Stimulated activated CD4-positive, alpha-beta T cell treated with anti-CD3 and anti-CD28 coated beads, Interleukin-1b, Interleukin-23, amount 100 ng/mL, for 1 hour (primary cell): ENCODE measurements at places on chromosomes 6 and 20.

DNA sequence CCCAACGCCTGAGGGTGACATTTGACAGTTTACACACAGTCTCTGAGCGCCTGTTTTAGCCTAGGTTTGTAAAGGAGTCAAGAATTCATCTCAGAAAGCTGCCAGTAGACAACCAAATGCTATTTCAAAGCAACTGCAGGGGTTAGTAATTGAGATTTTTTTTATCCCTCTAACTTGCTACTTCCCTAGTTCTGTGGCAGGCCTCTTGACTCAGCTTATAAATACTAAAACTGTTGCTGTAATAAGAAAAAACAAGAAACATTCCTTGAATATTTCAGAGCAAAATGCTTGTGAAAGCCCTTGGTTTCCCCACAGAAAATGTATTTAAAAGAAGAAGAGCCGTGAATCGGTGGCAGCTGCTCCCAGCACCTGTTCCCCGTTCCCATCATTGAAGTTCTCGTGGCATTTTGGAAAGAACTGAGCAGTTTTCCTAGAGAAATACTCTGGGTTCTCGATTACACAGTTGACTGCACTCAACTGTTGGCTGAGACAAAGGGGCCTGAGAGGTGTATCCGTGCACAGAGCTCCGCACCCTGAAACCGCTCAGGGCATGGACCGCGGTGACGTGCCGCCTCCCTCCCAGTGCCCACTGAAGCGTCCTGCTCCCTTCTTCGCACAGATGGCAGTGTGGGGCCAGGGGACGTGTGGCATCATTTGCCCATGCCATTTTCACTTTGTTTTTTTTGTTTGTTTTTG, 20.9 kb downstream of the DLL1 start:
- DNase-seq, result no peak

DNA sequence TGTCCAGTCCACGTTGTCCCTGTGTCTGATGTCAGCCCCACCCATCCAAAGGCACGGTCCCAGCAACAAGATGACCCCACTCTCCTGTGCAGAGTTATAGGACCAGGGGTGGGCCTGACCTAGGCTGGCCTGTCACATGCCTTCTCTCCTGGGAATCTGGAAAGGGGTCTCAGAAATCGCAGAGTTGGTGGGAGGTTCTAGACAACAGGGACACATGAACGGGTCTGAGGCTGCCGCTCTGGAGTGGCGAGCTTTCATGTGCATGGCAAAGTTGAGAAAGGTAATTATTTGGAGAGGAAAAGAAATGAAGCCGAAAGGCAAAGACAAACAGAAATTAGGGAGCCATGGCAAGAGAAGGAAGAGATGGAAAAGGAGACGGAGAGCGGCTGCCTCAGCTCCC, 29.5 kb downstream of the BFSP1 start:
- DNase-seq, result no peak

- DNase-seq, result no peak
Observed at GRCh38 chr6:24910331-24910960, 25.3 kb downstream of the RIPOR2 start.

DNA sequence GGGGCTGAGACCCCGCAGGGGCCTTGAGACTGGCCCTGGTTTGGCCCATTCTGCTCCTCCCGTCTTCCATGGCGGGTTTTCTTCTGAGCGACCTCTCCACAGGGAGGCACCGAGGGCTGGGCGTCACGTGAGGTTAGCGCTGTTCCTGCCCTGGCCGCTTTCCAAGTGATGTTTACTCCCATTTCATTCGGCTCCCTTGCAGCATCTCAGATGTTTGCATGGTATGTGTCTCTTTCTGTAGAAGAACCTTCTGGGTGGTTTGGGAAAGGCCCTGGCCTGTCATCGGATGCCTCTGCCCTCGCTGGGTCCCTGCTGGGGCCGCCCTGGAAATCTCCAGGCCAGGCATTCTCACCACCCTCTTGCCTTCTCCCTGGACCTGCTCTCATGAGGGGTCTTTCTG, 17.3 kb downstream of the RAMACL start:
- DNase-seq, result no peak

GRCh38 chr6:154314084-154314483, 42.5 kb downstream of the IPCEF1 start:
- DNase-seq, result no peak

DNA sequence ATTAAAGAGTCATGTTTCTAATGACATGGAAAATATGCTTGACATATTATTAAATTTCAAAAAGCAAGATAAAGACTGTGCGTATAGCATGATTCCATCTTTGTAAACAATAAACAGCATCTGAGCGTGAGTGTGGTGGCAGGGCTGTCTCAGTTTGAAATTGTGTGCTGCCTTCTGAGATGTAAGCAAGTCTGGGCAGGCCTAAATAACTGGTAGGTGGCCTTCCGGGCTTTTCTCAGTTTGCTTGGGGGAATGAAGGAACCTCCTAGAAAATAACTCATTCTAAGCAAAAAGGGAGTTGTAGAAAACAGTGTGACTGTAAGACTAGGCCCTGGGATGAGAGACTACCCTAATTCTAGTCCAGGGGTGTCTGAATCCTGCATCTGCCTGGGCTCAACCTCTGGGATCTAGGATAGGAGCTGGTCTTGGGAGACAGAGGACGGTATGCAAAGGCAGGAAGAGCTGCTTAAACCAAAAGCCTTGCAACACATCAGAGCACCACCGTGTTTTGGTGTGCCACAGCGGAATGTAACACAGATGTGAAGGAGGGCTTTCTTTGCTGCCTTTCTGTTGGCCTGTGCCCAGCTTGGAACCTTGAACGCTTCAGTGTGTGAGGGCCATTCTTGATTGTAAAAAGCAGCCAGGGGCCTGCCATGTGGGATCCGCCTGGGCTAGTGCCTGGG, 63.5 kb upstream of the L3MBTL3 start:
- DNase-seq, result no peak

DNA sequence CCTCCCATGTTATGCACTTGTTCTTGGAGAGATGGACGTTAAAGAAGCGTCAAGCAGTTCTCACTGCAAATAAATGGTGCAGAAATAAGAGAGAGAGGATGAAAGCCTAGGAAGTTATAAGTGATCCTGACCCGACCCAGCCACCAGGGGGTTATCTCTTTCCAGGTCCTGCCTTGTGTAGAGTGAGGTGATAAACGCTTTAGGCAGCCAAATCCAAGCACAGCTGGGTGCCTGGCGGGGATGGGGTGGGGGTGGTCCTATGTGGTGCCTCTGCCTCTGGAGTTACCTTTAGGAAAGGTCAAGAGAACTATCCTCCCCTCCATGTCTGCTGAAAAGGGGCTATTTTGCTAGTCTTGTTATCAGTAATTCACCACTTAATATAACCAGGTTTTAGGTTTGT, 9.2 kb upstream of the TFAP2A start:
- no peak for DNase-seq

DNA sequence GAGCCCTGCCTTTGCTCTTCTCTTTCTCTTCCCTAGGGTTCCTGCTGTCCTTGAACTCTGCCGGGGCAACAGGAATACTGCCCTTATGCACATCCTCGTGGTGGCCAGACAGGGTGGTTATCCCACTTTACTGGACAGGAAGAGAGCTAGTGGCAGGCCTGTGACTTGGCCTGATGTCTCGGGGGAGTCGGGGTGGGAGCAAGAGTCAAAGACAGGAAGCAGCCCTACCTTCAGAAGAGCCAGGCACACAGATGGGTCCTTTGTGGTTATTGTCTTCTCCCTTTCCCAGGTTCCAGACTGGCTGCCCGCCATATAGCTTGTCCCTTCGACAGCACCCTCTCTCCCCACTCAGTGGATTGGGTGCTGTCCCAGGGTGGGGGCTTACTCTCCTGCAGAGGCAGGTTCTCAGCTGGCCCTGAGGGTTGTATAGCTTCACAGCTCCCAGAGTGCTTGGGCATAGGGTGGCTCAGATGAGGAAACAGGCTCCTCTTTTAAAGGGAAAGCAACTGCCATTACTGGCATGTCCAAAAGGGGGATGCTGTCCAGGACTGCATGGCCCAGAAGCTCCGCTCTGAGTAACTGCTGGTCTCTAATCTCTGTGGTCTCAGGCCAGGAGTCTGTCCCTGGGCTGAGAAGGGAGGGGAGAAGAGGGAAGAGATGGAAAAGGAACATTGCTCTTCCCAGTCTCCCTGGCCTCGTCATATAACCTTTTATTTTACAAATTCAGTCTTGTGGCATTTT, 17.3 kb downstream of the PLCG1 start:
- no peak for DNase-seq

DNA sequence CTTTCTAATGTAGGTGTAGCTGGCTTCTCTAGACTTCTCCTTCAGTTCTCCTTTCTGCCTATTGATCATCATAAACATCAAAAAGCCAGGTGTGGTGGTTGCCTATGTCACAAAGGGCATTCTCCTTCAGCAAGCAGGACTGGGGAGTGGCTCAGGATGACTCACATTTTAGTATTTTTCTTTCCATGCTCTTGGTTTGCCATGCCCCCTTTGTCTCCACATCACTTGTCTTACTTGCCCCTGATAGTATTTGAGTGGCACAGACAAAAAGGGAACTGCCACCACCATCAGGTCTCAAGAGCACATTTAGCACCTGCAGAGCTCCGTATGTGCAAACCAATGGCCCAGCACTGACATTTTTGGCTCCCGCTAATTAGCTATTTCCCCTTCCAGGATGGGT, 698.8 kb downstream of the DHX35 start:
- DNase-seq, result no peak

DNA sequence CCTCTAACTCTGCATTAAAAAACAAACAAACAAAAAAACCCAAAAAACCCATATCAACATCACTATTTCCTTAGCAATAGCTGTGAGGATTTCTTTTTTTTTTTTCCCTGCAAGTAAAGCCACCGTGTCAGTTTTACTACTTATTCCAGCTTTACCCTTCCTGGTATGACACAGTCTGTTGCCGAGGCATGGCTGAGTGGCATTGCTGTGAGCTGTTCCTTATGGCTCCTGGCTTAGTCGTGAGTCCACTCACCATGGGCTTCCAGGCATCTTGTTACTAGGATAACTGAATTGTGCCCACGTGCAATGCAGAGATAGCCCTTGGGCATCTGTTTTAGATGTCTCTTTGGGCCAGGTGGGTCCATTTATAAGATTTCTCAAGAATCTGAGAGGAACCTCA, 84.8 kb downstream of the LRRC1 start:
- no peak for DNase-seq

GRCh38 chr6:53568776-53569616, 24.1 kb upstream of the GCLC start:
- DNase-seq, result no peak

- DNase-seq, result no peak
Observed at GRCh38 chr6:136889271-136890193, 32.6 kb upstream of the SLC35D3 start.

GRCh38 chr6:38034274-38034914, 214.9 kb downstream of the ZFAND3 start:
- no peak for DNase-seq

DNA sequence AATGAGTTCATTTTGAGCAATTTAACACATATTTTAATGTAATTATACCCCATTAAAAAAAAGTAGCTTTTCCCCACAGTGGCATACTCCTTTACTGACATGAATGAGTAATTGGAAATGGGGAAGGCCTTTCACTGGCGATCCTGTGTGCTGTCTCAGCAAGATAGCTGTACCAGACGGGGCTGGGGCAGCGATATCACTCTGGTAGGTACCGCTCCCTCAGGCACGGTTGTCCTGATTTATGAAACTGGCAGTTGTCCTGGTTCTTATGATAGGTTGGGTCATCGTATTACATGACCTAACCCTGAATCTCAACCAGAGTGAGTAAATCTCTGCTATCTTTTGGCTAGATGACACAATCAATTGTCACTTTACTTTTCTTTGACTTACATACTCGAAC, 355.0 kb upstream of the MAP3K7 start:
- DNase-seq, result no peak

DNA sequence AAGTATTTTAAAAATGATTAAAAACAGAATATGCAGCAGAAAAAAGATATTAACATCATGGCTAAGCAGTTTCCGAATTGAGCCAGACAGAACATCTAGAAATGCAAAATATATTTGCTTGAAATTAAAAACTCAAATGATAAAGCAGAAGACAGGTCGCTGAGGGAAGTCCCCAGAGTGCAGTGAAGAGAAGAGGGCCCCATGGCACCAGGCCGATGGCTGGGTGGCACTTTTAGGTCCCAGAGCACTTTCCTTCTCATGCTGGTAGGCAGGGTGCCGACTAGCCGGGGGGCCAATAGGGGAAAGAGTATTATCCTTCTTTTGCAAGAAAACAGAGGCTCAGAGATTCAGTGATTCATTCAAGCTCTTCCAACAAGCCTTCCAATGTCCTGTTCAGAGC, 58.9 kb downstream of the MYH7B start:
- no peak for DNase-seq

- no peak for DNase-seq
Observed at GRCh38 chr20:43492101-43492500, 15.4 kb upstream of the L3MBTL1 start.

- no peak for DNase-seq
Observed at GRCh38 chr20:64108731-64109681, 1.6 kb upstream of the NPBWR2 start.
